Esophagus squamous epithelium (tissue), 5 donors: ENCODE measurements at places on chromosomes 2 and 18.

GRCh38 chr2:177073611-177074010, 139.0 kb upstream of the HNRNPA3 start:
- no peak for DNase-seq

GRCh38 chr2:112683550-112684414, 37.0 kb upstream of the NT5DC4 start:
- DNase-seq = no peak

DNA sequence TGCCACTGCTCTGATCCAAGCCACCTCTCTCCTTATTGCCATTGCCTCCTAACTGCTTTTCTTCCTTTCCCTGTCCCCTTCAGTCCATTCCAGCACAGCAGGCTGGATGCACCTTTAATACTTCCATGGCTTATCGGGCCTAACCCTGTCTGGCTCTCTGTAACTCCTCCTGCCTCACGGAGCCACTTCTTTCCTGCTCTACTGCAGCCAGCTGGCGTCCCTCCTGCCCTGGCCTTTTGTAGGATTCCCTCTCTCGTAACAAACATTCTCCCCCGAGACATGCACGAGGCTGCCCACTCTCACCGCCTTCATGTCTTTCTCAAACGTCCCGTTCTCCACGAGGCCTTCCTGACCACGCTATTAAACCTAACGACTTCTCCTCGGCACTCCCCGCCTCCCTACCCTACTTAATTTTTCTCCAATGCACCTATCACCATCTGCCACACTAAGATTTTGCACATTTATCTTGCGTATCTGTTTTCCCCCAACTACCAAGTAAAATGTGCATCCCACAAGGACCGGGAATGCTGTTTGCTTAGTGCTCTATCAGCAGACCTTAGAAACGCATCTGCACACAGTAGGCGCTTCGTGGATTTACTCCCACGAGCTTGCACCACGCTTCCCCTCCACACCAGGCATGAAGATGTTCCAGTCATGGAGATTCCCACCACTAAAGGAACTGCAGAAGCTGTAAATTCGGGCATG, 728 bp upstream of the C18orf63 start:
- DNase-seq = no peak

GRCh38 chr2:66888791-66889631, 454.1 kb downstream of the MEIS1 start:
- DNase-seq = no peak

DNA sequence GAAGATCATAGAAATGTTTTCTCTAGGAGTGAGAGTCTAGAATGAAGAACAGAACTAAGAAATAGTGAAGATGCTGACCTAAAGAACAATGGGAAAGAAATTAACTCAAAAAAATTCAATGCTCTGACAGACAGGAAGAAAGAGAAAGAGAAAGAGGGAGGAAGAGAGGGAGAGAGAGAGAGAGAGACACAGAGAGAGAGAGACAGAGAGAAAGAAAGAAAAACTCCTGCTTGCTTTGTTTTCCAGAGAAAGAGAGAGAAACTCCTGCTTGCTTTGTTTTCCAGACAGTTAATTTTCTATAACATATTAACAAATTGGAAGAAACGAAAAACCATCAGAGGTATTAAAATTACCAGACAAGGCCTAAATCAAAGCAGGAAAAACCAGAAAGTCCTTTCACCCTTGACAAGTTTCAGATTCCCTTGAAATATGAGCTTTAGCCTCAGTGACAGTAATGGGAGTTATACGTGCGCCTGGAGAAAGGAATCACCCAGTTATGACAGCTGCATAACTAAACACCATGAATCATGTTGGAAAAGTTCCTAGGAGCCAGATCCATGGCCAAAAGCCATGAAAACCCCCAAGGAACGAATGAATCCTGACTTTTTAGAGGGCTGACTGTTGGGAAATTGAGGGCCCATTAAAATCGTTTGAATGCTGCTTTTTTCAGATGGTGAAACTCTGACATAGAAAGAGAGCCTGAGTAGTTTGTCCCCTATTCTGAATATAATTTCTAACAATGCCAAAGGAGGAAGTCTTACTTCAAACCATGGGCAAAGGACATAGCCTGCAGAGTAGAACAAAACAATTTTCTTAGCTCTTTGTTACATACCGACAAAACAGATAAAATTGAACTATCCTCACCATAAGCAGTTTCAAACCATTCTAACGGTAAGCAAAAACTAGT, 228.6 kb upstream of the CHST9 start:
- no peak for DNase-seq

DNA sequence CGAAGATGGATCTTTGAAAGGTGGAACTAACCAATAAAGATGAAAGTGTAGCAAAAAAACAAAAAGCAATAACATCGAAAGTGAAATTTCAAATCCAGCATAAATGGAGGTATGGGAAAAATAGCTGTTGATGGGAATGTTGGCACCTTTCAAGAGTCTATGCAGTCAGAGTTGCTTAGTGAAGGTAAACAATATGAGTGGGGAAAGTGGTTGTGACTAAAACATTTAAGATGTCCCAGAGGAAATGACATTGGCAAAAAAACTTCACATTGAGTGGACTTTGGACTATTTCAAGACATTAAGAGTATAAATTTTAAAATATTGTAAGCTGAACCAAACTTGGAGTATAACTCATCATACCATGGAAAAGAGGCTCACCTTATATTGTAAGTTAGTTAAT, 17.7 kb downstream of the ETAA1 start:
- no peak for DNase-seq

DNA sequence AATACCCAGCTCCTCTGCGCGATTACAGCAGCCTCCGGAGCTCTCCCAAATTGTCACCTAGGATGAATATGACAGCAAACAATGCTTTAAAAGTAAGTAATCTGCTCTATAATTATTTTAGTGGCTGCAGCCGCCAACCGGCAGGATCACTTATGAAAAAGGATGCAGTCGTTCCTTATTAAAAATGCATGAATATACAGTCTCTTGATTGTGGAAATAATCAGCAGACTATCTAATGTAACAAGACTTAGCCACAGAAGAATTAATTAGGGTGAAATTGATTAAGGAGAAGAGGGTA, 71.8 kb upstream of the STPG4 start:
- DNase-seq = no peak

- DNase-seq = no peak
Observed at GRCh38 chr18:48216639-48217257, 192.4 kb downstream of the ZBTB7C start.

- DNase-seq = no peak
Observed at GRCh38 chr2:160324161-160324800, 124.2 kb upstream of the ITGB6 start.

GRCh38 chr2:10412380-10412779, 35.7 kb downstream of the ODC1 start:
- DNase-seq = no peak

- DNase-seq = no peak
Observed at GRCh38 chr2:201854841-201855240, 48.5 kb downstream of the CDK15 start.

DNA sequence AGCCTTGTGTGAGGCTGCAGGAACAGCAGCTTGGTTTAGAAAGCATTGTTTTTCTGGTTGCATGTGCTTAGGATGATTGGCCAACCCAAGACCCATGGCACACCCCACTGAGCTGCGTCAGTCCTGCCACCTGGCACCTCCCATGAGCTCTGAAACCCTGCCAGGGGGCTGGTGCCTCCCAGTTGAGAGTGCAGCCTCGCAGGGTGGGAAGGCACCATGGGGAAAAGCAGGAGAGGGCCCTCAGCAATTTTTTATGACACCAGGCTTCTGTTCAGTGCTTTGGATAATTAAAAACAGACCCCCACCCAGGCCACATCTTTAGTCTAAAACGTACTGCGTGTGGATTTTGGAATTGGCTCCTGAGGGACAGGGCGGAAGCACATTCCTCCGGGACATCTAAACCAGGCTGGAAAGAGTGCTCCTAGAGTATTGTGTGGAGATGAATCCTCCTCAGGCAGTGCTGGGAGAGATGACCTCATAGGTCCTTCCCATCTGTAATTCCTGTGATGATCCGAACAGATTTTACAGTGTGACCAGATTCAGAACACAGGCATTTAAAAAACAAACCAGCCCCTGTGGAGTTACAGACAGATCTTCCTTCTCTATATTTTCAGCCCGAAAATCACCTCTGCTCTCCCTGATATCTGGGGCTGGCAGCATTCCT, 438.3 kb downstream of the ZNF521 start:
- DNase-seq = no peak

- DNase-seq = no peak
Observed at GRCh38 chr2:218435003-218435982, 16.4 kb downstream of the VIL1 start.

- no peak for DNase-seq
Observed at GRCh38 chr18:66013969-66014368, 263.2 kb downstream of the CDH7 start.

GRCh38 chr2:65522922-65523321, 90.5 kb upstream of the SPRED2 start:
- no peak for DNase-seq

DNA sequence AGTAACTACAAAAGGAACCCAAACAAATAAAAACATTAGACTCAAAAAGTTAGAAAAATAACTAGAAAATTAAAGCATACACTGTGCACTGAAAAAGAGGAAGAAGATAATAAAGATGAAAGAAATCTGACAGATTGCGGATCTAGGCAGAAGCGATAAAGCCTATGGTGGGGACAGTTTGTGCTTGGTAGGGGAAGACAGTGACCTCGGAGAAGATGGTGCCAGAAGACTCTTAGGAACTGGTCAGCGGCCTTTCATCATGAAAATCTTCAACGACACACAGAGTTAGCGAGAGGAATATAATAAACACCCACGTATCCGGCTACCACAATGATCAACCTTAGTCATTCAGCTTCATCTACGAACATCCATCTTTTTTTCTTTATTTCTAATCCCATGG, 180.5 kb downstream of the HDAC4 start:
- DNase-seq = no peak

- DNase-seq = no peak
Observed at GRCh38 chr2:72627083-72627482, 198.8 kb downstream of the EXOC6B start.

DNA sequence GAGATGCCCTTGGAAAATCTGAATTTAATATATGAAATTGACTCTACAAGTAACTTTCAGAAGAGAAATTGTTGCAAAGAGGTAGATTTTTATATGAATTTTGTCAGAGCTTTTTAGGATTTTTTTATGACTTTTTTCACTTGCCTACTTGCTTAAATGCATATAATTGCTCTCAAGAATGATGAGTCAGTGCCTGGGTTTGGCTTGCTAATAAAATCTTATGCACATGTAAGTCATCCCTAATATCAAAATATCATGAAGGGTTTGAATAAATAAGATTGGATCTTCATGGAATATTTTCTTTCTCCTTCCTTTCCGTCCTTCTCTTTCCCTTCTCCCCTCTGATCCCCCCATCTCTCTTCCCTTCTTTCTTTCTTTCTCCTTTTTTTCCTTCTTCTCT, 354.1 kb downstream of the TXNL1 start:
- DNase-seq = no peak

DNA sequence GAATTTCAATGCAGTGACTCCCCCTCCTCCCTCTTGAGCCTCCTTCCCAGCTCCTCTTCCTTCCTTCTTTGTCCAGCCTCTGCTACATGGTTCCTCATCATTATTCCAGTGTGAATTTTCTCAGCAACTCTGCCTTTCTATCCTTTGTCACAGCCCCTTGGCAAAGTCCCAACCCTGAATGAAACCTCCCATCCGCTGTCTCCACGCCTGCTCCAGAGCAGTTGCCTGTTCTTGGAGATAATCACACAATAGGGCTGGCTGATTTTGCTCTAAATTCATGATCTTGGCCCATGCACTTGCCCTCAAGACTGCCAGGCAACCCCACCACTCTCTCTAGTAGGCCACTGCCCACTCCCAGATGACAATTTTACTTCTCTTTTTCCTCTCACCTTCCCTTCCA, 61.4 kb downstream of the BCL2L11 start:
- no peak for DNase-seq

GRCh38 chr2:192190474-192190873, 4.3 kb downstream of the TMEFF2 start:
- DNase-seq = no peak

DNA sequence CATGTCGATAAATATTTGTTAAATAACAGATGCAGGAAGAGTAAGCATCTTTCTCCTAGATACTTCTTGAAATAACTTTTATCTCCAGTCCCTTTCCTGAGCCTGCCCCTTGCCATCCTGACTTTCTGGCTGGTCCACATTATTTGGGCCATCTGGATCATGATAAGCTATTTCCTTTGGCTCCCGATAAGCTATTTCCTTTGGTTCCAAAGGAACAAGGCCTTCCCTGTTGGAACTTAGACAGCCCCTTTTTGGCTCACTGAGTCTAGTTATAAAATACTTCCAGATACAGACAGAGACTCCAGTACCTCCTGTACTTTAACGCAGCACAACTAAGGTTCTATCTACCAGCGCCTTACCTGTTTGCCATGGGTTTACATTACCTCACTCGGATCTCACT, 205.3 kb upstream of the CCDC150 start:
- DNase-seq = no peak

GRCh38 chr2:16407358-16407757, 258.3 kb downstream of the CYRIA start:
- DNase-seq = no peak

DNA sequence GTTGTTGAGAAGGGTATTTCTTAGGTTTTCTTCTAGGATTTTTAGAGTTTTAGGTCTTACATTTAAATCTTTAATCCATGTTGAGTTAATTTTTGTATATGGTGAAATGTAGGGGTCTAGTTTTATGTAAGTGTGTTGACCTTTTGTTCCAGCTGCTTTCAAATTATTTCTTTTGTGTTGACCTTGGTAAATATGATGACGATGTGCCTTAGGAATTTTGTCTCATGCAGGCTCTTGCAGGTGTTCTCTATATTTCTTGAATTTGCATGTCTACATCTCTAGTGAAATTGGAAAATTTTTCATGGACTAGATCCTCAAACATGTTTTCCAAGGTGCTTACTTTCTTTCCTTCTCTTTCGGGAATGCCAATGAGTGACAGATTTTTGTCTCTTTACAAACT, 1609.3 kb upstream of the ZEB2 start:
- DNase-seq = no peak

- no peak for DNase-seq
Observed at GRCh38 chr2:37711831-37712230, 40.4 kb upstream of the CDC42EP3 start.

- no peak for DNase-seq
Observed at GRCh38 chr2:42908518-42909200, 116.3 kb upstream of the HAAO start.

GRCh38 chr2:152720794-152721193, 2.4 kb downstream of the ARL6IP6 start:
- DNase-seq = no peak

- DNase-seq = no peak
Observed at GRCh38 chr2:85355073-85355410, 473 bp downstream of the ELMOD3 start.

DNA sequence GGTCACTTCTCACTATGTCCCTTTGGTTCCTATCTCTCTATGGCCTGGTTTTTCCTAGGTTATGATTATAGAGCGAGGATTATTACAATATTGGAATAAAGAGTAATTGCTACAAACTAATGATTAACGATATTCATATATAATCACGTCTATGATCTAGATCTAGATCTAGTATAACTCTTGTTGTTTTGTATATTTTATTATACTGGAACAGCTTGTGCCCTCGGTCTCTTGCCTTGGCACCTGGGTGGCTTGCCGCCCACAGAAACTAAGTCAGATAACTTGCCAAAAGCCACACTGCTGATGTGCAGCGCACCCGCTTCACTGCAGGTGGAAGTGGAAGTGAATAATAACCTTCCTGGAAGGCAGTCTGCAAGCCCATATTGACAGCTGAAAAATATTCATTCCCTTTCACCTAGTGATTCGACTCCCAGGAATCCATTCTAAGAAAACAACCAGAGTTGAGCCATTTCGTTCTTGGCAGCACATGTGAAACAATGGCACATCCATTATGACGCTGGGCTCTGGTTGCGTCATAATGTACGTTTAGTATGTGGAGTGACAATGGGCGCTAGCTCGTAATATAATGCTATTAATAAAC, 725 bp upstream of the ANKRD53 start:
- DNase-seq = no peak
